ENCODE measurements at places on chromosomes 16 and 17.

GRCh38 chr17:70668276-70668937 lies 499.1 kb downstream of the KCNJ2 start:
- DNase-seq = no peak

DNA sequence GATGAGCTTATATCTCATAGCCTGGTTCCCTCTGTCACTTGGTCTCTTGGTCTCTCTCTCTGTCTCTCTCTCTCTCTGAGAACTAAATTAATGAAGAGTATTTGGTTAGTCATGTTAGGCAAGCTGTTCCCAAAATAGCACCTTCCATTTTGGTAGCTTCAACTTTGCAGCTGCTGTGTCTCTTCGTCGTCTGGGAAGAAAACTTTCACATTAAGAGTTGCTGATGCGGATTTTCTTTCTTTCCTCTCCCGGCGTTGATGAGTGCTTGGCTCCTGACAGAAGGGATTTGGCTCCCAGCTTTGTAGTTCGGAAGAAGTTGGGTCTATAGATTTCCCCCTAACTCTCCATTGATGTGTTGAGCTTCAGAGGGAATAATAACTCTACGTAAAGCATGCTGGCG lies at the start of gene RBFOX1:
TSS of gene RBFOX1 (plus strand) at position 235 of the 400 bp plus-strand sequence.
- DNase-seq = no peak

- DNase-seq = no peak
Observed at GRCh38 chr16:19382084-19382801, 35.4 kb upstream of the TMC5 start.

DNA sequence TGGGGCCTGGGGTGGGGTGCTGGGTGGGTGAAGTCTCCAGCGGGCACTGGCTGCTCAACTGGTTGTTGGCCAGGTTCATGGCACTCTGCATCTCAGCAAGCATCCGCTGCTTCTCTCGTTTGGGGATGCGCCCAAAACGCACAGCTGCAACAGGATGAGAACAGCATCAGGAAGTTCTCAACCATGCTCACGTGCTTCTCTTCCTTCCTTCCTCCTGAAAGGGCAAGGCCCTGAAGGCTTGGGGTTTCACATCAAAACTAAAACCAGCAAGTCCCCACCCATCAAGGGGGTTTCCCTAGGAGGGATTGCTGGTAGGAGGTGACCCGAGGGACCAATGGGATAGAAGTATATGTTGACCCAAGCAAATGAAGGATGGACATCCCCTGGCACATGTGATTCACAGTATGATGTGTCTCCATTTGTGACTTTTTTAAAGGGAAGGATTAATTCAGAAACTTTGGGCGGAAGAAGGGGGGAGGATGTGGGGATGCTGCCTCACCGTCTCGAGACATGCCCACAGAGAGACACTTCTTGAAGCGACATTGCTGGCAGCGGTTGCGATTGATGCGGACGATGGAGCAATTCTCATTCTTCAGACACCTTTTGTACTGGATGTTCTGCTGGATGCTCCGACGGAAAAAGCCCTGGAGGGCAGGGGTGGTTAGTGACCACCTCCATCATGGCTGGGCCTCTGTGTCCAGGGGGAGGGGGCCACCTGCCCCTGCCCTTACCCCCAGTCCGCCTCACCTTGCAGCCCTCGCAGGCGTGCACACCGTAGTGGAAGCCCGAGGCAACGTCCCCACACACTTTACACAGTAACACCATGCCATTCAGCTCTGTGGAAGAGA lies 4.2 kb downstream of the NR1D1 start:
- DNase-seq = no peak

GRCh38 chr16:75392906-75393305 lies 40.4 kb downstream of the CFDP1 start:
- no peak for DNase-seq

GRCh38 chr16:62038225-62038624 lies 2.0 kb upstream of the CDH8 start:
- no peak for DNase-seq
